ENCODE measurements at places on chromosomes 5 and 9. TPM values are rescaled to one million over a fixed set of nuclear protein-coding genes. Genes with fewer than 3 reads are reported as not detected.

The FREM1 gene
- total RNA-seq = 2.2 TPM

The TEX48 gene
- not detected for total RNA-seq

The TPRN gene
- 14.1 TPM for total RNA-seq

The OSMR gene
- 20.4 TPM for total RNA-seq

The LEAP2 gene
- total RNA-seq = 0.45 TPM

The C9orf50 gene
- total RNA-seq = not detected

The LRRC19 gene
- total RNA-seq = not detected

The TNC gene
- 20.7 TPM for total RNA-seq

The TMEM171 gene
- total RNA-seq = 1.5 TPM

The C6 gene
- 0.29 TPM for total RNA-seq

- no peak for DNase-seq
These were observed 418.6 kb upstream of the TYRP1 start for GRCh38 chr9:12274577-12274976.

GRCh38 chr5:171505473-171506043 lies 86.1 kb downstream of the FGF18 start:
- DNase-seq = no peak

- DNase-seq = no peak
These were observed 11.4 kb upstream of the GDA start for GRCh38 chr9:72137697-72138365.

DNA sequence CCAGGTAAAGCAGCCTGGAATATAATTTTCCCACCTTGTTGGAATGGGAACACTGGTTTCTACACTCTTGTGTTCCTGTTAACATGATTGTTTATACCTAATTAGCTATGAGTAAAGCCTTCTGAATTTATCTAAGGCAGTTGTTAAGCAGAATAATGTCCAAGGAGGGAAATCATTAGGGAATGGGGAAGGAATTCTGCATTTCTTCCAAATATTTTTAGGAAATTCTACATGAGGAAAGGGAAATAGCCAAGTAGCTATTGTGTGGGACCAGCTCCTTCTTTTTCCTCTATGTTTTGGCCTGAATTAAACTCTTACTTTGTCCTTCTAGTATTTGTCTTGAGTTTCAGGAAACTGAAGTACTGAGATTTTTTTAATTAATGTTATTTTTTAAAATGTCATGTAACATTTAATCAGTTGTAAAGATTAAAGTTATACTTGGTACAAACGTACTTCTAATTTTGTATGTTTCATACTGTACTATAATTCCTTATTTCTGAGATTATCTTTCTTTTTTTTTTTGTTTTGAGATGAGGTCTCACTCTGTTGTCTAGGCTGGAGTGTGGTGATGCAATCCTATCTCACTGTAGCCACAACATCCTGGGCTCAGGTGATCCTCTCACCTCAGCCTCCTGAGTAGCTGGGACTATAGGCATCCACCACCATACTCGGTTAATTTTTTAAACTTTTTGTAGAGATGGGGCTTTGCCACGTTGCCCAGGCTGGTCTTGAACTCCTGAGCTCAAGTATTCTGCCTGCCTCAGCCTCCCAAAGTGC lies 28.5 kb downstream of the ANKDD1B start:
- no peak for DNase-seq

GRCh38 chr9:114685951-114686350 lies 4.0 kb upstream of the TEX48 start:
- DNase-seq = no peak

DNA sequence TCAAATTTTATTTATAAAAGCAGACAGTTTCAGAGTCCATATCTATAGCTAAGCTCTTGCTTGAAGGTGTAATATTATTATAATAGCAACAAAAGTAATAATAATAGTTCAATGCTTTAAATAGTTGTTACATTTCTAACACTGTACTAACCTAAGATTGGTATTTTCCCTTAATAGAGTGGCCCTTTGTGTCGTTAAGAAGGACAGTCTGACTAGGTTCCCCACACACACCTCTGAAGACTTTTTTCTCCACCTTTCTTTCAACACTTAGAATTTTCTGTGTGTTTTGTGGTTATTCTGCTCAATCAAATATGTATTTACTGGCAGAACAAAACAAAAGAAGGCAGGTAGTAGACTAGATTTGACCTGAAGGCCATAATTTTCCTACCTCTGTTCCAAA lies 223.2 kb upstream of the ACO1 start:
- no peak for DNase-seq

GRCh38 chr9:98365227-98365669 lies 109.8 kb upstream of the TBC1D2 start:
- DNase-seq = no peak

- DNase-seq = no peak
These were observed 9.2 kb downstream of the CNTFR start for GRCh38 chr9:34580358-34580757.

DNA sequence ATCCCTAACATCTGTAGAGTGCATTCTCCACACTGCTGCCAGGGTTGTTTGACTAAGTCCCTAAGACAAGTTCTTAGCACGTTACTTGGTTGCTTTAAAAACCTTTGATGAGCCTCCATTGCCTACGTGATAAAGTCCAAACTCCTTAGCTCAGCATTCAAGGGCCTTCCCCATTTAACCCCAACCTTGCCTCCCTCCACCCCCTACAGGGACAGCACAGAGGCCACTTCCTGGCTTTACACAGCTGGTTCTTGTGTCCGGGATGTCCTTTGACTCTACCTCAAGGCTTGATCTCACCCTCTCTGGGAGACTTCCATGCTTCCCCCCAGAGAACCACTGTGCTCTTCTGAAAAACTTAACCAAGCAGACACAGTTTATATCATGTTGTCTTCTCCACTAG lies 29.4 kb downstream of the FAM240B start:
- no peak for DNase-seq

DNA sequence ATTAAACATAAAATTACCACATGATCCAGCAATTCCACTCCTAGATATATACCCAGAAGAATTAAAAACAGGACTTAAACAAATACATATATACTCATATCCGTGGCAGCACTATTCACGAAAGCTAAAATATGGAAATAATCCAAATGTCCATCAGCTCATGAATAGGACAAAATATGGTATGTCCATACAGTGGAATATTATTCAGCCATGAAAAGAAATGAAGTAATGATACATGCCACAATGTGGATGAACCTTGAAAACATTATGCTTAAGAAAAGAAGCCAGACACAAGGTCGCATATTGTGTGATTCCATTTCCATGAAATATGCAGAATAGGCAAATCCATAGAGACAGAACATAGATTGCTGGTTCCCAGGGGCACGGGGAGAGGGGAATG lies 24.8 kb upstream of the AFAP1L1 start:
- DNase-seq = no peak

GRCh38 chr5:607541-608428 lies 4.4 kb upstream of the CEP72 start:
- no peak for DNase-seq

DNA sequence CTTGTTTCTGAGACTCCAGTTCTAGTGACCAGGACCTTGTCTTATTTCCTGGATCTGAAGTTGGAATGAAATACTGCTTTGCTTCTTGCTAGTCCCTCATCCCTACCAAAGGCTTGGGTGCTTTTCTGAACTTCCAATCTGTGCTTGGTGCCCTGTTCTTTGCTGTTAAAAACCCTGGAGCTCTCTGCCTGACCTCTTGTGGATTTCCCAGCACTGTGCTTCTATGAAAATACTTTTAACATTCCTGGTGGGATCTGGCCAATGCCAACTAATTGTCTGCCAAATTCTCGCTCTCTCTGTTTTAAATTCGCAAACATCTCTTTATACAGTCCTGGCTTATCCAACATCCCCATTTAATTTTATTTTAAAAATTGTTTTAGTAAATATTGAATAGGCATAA lies 26.7 kb upstream of the CSNK1G3 start:
- no peak for DNase-seq

GRCh38 chr5:51829230-51829629 lies 446.0 kb downstream of the ISL1 start:
- no peak for DNase-seq

GRCh38 chr5:77437194-77437593 lies 54.9 kb downstream of the WDR41 start:
- DNase-seq = no peak

DNA sequence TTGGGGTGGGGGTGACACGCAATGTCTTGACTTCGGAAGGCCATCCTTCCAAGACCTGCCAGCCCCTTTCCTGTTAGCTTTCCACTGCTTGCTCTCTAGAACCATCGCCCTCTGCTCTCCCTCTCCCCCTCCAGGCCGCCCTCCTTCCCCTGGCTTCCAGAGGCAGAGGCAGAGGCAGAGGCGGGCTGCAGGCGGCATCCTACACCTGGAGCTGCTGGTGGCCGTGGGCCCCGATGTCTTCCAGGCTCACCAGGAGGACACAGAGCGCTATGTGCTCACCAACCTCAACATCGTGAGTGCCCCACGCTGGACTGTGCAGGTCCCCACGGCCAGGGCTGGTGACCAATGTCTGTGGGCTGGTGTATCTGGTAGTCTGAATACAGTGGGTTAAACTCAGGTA lies 2.0 kb downstream of the ADAMTS13 start:
- DNase-seq = no peak

DNA sequence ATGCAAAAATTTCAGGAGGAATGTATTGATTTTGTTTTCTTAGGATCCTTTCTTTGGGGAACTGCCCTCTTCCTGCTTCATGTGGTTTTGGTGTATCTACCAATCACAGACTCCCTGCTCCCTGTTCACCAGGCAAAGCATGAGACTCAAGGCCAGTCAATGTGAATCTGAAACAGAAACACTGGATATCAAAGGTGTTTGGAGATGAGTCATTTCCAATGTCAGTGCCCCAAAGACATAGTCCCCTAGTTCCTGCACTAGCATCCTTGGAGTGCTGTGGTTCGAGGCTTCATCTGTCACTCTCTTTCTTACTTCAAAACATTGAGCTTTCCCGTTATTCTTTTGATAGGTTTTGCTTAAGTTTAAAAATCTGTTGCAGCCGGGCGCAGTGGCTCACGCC lies 8.1 kb downstream of the PPP3R2 start:
- DNase-seq = no peak

DNA sequence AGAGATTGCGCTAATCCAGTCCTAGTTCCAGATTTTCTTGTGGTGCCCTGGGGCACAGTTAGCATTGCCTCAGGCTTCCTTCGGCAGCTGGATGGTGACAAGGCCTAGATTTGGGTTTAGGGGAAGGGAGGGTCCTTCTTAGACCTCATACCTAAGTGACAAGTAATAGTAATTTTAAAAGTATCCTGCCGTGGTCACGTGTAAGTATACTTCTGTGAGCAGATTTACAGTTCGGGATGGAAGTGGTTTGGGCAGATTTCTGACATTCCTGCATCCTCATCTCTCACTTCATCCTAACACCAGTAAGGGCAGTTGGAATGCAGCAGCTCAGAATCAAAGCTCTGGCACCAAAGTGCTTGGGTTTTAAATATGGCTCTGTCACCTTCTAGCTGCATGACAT lies 71.6 kb downstream of the LRRC70 start:
- DNase-seq = no peak

GRCh38 chr9:84323858-84324257 lies 16.7 kb downstream of the SLC28A3 start:
- no peak for DNase-seq

GRCh38 chr5:39759701-39760100 lies 334.9 kb upstream of the DAB2 start:
- no peak for DNase-seq

- DNase-seq = no peak
These were observed 45.7 kb downstream of the ZNF474 start for GRCh38 chr5:122175091-122175490.

DNA sequence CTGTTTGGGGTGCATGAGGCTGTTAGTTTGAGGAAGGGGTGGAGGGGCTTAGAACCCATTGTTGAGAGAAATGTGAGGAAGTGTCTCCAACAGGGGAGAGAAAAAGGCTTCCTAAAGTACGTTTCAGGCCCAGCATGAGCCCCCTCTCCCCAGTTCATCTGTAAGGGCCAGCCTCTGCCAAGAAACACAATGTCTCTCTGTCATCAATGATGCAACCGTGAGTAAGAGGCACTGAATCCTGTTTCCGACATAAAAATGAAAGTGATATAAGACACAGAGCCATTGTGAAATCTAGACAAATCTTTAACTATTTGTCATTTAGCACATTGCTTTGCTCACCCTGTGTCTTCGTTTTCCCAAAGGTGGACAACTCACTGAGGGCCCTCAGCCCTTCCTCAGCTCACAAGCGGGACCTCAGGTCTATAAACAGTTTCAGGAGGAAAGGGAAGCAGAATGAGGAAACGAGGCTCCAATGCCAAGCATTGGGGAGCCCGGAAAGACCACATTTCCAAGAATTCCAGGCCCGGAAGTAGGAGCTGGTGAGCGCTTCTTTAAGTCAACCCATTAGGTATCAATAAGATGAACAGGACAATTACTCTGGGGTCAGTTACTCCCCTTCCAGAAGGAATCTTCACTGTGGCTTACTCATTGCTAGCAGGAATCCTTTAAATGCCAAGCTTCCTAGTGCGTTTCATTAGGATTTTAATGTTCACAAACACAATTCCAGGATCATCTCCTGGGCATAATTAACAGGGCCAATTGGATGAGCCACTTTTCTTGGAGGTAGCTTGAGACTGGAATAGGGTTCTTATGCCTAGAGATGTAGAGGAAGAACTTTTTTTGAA lies 59.0 kb upstream of the KLF4 start:
- no peak for DNase-seq

DNA sequence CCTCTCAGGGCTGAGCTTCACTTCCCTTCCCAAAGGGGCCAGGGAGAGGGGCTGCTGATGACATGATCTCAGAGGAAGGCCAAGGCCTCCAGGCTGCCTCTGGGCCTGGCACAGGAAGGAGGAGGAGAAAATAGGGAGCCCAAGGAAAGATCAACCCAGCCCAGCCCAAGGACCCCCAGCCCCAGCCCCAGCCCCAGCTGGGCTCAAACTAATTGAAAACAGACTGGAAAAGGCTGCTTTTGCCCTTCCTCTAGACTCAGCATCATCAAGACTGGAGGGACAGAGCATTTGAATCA lies 18.3 kb upstream of the KCNIP1 start:
- no peak for DNase-seq

DNA sequence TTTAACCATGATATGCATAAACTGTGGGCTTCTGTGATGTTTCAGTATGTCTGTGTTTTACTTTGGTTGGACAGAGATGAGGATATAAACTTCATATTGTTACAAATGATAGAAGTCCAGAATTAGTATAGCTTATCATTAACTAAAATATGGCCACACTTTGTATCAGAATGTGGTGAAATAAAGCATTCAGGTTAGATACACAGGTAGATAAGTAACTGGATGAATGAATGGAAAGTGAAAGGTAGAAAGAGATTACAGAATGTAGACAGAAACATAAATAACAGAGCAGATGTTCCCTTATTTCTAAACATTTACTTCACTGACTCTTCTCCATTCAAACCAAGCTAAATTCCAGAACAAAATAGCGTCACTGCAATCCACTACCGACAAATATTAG lies 1033.8 kb downstream of the CDH18 start:
- no peak for DNase-seq

DNA sequence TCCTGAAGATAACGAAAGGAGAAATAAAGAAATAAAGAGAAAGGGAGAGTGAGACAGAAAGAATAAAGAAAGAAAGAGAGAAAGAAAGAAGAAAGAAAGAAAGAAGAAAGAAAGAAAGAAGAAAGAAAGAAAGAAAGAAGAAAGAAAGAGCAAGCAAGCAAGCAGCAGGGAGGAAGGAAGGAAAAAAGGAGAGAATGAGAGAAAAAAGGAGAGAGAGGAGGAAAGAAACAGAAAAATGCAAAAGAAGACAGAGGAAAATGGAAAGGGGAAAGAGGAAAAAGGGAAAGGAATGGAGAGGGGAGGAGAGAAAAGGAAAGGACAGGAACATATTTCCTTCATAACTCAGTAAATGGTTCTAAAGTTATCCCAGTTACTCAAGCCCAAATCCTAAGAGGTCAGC lies 978.8 kb upstream of the CDH9 start:
- DNase-seq = no peak

Measured in suprapubic skin (tissue), 4 donors.